ENCODE measurements at places on chromosomes 3 and 15.

GRCh38 chr15:25244731-25245585 is 193.9 kb downstream of the UBE3A start:
- no peak for DNase-seq
- no peaks in the 10 kb centered on the region for H3K4me1 ChIP-seq
- H3K4me3 ChIP-seq: no peak overlapping the region
- no peaks in the 10 kb centered on the region for H3K27me3 ChIP-seq
- H3K27ac ChIP-seq: no peak overlapping the region

GRCh38 chr3:129822241-129822640 is 71.3 kb downstream of the TMCC1 start:
- no peak overlapping the region for H3K27ac ChIP-seq
- no peaks in the 10 kb centered on the region for H3K27me3 ChIP-seq
- H3K4me3 ChIP-seq: no peak overlapping the region
- no peaks in the 10 kb centered on the region for H3K36me3 ChIP-seq
- H3K4me1 ChIP-seq: no peaks in the 10 kb centered on the region

DNA sequence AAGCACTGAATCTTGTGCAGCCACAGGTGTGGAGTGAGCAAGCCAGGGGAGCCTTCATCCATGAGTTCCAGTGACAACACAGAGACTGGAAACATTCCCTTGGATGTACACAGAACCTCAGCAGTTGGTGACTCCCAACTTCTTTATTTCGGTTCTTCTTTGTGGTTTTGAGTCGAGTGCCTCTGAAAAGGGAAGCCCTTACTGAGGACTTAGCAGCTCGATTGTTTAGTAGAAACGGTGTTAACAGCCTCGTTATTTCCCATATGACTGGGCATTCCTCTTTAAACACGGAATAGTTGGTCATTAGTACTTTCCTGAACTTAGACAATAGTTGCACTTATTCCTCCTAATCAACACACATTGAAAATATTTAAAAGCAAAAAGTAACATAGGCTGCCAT is 7.7 kb downstream of the SLCO3A1 start:
- no peaks in the 10 kb centered on the region for H3K27me3 ChIP-seq
- no peak overlapping the region for H3K4me3 ChIP-seq
- no peak overlapping the region for H3K27ac ChIP-seq
- H3K4me1 ChIP-seq: peaks cover 32% of the 10 kb centered on the region
- no peaks in the 10 kb centered on the region for H3K36me3 ChIP-seq
- no peak for DNase-seq

DNA sequence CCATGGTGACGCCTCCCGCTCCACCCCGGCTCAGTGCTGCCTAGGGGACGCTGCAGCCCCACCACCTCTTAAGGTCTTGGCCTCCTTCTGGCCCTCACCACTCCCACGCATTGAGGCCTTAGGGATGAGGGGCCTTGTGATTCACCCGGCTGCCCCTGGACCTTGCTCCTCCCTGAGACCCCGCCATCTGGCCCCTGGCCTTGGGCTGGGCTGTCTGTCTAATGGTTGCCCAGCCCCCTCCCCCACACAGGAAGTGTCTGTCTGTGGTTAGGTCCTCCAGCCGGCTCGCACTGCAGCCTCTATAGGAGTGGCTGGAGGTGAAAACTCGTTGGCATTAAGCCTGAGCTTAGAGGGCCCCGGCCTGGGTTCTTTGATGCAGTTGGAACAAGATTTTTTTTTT is 21.5 kb upstream of the MTHFS start:
- DNase-seq: no peak
- no peak overlapping the region for H3K27ac ChIP-seq
- peaks cover 5% of the 10 kb centered on the region for H3K4me1 ChIP-seq
- no peak overlapping the region for H3K4me3 ChIP-seq
- no peaks in the 10 kb centered on the region for H3K36me3 ChIP-seq

DNA sequence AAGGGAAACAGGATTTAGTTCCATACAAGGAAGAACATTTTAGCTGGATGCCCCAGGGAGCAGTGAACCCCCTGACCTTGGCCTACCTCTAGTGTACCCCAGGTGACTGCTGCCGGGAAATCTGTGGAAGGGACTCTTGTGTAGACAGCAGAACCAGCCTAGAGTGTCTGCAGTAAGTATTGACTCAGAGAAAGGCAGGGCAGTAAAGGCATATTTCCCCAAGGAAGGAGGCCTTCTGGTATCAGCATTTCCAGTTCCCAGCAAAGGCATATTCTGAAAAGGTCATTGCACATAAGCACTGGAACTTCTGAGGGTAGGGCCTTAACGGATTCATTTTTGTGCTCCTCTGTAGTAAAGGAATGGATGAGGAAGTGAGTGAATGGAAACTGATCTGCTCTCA is 246.2 kb downstream of the FAM43A start:
- no peak for DNase-seq
- H3K4me3 ChIP-seq: no peak overlapping the region
- no peaks in the 10 kb centered on the region for H3K36me3 ChIP-seq
- H3K4me1 ChIP-seq: peaks cover 10% of the 10 kb centered on the region
- no peaks in the 10 kb centered on the region for H3K27me3 ChIP-seq

DNA sequence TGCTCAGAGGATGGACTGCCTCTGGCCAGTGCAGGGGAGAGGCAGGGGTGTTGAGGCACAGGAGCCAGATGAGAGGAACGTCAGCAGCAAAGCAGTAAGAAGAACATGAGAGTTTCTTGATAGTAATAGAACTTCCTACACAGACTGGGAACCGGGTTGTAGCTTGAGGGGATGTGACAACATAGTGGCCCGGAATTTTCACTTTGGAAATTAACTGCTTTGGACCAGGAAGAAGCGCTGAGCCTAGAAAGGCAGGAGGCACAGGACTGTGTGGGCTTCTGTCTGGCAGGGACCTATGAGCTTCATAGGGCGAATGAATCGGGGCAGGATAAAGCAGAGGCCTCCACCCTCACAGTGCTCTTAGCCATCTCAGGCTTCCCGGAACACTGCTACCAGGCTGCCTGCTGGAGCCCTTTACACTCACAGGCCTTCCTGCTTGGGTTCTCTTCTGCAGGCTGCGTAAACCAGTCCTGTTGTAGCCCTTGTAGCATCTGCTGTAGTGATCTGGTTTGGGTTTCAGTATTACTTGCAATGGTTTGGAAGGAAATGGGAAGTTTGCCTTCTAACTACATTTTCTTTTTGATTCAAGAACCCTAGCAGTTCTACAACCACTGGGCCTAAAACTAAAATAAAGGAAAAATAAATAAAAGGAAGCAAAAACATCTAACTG is 3.3 kb upstream of the ADPGK start:
- no peak for DNase-seq
- H3K27ac ChIP-seq: no peak overlapping the region
- no peak overlapping the region for H3K4me3 ChIP-seq
- no peaks in the 10 kb centered on the region for H3K27me3 ChIP-seq
- peaks cover 11% of the 10 kb centered on the region for H3K4me1 ChIP-seq
- H3K36me3 ChIP-seq: no peaks in the 10 kb centered on the region

DNA sequence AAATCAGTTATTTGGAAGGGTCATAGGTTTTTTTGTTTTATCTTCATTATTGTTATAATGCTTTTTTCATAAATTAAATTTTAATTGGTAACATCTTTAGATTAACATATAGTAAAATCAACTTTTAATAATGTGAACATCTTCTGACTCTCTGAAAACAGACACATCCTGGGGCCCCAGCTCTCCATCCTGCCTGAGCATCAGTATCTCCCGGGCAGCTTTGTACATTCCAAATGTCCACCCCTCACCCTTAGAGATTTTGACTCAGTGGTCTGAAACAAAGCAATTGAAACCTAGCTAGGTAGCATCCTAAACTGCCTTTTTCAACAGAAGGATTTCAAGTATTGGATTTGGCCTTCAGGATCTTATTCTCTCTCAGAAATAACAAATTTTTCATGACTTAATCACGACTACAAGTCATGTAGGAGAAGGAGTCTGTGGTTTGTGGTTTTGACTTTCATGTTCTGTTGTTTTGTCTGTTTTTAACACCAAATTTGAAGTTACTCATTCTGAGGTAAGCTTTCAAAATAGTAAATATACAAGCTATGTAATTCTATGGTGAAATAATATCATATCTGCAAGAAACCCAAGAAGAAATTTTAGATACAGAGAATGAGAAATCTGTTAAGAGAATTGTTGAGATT is 147.3 kb upstream of the UBE2E2 start:
- no peak for DNase-seq
- no peak overlapping the region for H3K27ac ChIP-seq
- H3K4me3 ChIP-seq: no peak overlapping the region
- no peaks in the 10 kb centered on the region for H3K27me3 ChIP-seq
- H3K4me1 ChIP-seq: no peaks in the 10 kb centered on the region

DNA sequence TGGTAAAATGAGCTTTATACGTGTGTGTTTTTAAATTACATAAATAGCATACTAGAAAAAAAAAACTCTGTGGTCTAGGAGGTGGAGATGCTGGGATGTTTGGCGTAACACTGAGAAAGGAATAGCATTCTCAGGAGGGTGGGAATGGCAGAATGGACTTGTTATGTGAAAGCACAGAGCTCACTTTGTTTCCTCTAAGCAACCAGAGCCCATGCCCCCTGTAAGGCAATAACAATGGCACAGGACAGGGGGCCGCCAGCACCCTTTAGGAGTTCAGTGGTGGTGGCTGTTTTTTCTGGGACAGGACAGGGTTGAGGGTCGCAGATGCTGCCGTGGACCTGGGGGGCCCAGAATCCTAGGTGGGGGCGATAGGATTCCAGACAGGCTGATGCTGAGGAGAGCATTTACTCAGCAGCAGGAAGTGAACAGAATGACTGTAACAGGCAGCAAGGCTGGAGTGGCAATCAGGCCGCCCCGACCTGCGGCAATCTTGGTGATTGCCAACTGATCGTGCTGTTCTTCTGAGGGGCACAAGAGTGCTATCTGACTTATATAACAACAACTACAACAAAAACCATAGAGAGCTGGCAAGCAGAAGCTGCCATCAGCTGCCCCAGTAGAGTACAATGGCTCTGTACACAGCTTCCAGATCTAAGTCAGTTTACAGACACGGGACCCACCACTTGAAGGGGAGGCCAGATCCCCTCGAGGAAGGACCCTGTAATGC is 160.4 kb downstream of the UACA start:
- H3K27ac ChIP-seq: no peak overlapping the region
- H3K4me3 ChIP-seq: no peak overlapping the region
- no peak for DNase-seq
- no peaks in the 10 kb centered on the region for H3K27me3 ChIP-seq

DNA sequence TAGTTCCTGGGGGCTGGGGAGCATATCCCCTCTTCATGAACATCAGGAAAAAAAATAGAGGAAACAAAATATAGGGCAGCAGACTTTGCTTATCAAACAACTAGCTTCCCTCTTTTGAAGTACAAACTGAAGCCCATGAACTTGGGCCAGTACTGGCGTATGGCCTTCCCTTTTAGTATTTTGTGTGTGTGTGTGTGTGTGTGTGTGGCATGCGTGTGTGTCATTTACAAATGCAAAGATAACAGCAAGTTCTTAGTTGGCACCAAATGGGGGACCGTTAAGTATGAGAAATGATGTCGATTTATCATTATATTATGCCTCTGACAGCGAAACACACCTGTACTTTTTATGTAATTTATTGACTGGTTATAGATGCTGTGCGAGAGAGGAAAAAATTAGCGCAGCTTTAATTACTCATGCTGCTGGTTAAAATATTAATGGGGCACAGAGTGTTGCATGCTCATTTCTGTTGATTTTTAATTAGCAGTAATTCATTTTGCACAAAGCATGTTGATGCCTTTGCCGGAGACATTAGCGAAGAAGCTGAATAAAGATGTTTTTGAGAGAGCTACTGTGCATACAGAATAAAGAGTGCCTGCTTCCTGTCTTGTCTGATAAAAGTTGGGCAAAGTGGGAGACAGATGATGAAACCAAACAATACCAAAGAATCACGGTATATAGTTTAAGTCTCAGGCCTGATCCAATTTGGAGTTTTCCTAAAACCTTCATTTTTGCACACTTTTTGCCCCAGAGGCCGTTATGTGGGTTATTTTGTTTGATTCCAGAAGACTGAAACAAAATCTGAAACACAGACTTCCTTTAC is 297.1 kb downstream of the SATB1 start:
- H3K27me3 ChIP-seq: no peaks in the 10 kb centered on the region
- H3K4me3 ChIP-seq: no peak overlapping the region
- DNase-seq: no peak
- no peaks in the 10 kb centered on the region for H3K4me1 ChIP-seq

- no peak overlapping the region for H3K27ac ChIP-seq
- H3K4me3 ChIP-seq: no peak overlapping the region
- H3K27me3 ChIP-seq: no peaks in the 10 kb centered on the region
- no peaks in the 10 kb centered on the region for H3K4me1 ChIP-seq
- no peaks in the 10 kb centered on the region for H3K36me3 ChIP-seq
Observed at GRCh38 chr15:66169023-66169422, 84.5 kb downstream of the MEGF11 start.

GRCh38 chr15:83571820-83572707 is 81.9 kb upstream of the ADAMTSL3 start:
- H3K4me3 ChIP-seq: no peak overlapping the region
- H3K27me3 ChIP-seq: no peaks in the 10 kb centered on the region
- H3K27ac ChIP-seq: no peak overlapping the region
- H3K4me1 ChIP-seq: no peaks in the 10 kb centered on the region

GRCh38 chr3:190339130-190339529 is 16.9 kb upstream of the CLDN1 start:
- H3K36me3 ChIP-seq: no peaks in the 10 kb centered on the region
- no peaks in the 10 kb centered on the region for H3K27me3 ChIP-seq
- peaks cover 3% of the 10 kb centered on the region for H3K4me1 ChIP-seq
- DNase-seq: no peak
- no peak overlapping the region for H3K27ac ChIP-seq
- no peak overlapping the region for H3K4me3 ChIP-seq

DNA sequence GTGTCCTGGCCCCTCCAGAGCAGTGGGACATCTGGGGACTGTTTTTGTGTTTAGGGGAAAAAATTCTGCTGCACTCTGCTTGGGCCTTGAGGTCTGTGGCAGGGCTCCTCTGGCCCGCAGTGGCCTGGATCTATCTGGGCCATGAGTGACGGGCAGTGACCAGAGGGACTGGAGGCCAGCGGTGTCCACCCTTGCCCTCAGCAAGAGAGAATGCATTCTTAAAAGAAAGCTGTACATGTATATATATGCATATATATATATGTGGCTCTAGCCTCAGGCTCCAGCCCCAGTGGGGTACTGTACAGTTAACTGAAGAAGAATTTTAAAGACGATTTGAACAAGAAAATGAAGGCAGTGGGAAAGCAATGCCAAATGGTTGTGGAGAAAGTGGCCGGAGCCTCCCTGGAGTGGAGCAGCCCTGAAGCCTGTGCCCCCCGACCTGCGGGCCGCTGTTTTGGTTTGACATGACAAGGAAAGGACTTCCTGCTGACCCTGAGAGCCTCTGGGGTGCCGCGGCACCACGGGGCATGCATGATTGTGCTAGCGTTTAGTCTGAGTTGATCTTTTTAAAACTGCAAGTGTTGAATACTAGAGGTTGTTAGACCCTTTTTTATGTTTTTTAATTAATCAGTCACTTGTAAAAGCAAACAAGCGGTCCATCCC is 52.2 kb downstream of the PLXNA1 start:
- H3K4me1 ChIP-seq: peaks cover 4% of the 10 kb centered on the region
- H3K27ac ChIP-seq: no peak overlapping the region
- no peak for DNase-seq

GRCh38 chr15:65939901-65940617 is 70.8 kb downstream of the RAB11A start:
- no peaks in the 10 kb centered on the region for H3K36me3 ChIP-seq
- no peaks in the 10 kb centered on the region for H3K4me1 ChIP-seq
- H3K27ac ChIP-seq: no peak overlapping the region
- DNase-seq: no peak

- H3K36me3 ChIP-seq: no peaks in the 10 kb centered on the region
- peaks cover 7% of the 10 kb centered on the region for H3K4me1 ChIP-seq
- H3K4me3 ChIP-seq: no peak overlapping the region
- no peak overlapping the region for H3K27ac ChIP-seq
- H3K27me3 ChIP-seq: no peaks in the 10 kb centered on the region
Observed at GRCh38 chr3:50396502-50396901, 37.2 kb upstream of the TMEM115 start.

- H3K36me3 ChIP-seq: no peaks in the 10 kb centered on the region
- H3K4me3 ChIP-seq: no peak overlapping the region
- no peaks in the 10 kb centered on the region for H3K4me1 ChIP-seq
- DNase-seq: peak; percentile 9
Observed at GRCh38 chr3:169865176-169865767, 4.5 kb downstream of the LRRC31 start.

All from thyroid gland (tissue), 4 donors.